B cell (primary cell): ENCODE measurements at places on chromosomes 16 and 17. TPM values are rescaled to one million over a fixed set of nuclear protein-coding genes. Genes with fewer than 3 reads are reported as not detected.

- H3K4me3 ChIP-seq = no peak overlapping the region
- H3K27me3 ChIP-seq = no peaks in the 10 kb centered on the region
- no peaks in the 10 kb centered on the region for H3K4me1 ChIP-seq
- no peaks in the 10 kb centered on the region for H3K36me3 ChIP-seq
- DNase-seq = no peak
- no peak overlapping the region for H3K27ac ChIP-seq
Measured at GRCh38 chr16:81657224-81657623, 121.9 kb upstream of the PLCG2 start.

DNA sequence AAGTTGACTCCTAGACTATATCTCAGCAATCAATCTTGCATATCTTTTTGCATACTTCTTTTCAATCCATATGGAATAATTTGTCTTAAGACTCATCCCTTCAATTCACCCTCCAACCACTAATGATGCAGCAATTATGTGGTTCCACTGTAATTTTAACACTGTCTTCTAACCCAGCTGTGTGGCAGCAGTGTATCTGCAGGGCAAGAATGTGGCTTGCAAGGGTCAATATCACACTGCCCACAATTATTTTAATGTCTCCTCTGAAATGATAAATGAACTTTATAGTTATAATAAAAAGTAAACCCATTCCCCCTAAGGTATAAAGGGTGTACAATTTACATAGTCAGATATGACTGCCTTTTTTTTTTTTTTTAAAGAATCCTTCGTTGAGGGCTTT lies 48.6 kb downstream of the FTO start:
- H3K36me3 ChIP-seq = no peaks in the 10 kb centered on the region
- H3K27me3 ChIP-seq = no peaks in the 10 kb centered on the region
- H3K4me1 ChIP-seq = peaks cover 3% of the 10 kb centered on the region
- no peak for DNase-seq
- no peak overlapping the region for H3K4me3 ChIP-seq

- H3K4me1 ChIP-seq = no peaks in the 10 kb centered on the region
- no peak overlapping the region for H3K27ac ChIP-seq
- no peak overlapping the region for H3K4me3 ChIP-seq
- no peak for DNase-seq
- H3K36me3 ChIP-seq = no peaks in the 10 kb centered on the region
- H3K27me3 ChIP-seq = no peaks in the 10 kb centered on the region
Measured at GRCh38 chr17:33210285-33210684, 82.8 kb downstream of the ASIC2 start.

DNA sequence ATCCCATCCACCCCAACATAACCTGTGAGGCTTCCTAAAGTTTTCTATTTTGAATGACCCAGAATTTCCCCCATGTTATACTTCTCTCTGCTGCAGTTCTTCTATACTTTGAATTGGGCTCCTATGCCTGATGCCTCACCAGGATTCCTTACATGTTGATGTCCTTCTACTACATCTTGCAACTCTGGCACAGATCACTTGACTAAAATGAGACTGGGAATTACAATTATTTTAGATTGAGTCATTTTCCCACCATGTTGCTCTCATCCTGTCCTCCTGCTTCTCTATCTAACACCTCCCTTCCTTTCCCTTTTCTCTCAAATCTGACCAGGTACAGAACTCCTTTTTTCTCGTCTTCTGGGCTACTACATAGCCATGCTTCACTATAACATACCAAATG lies 314.0 kb upstream of the KCNJ16 start:
- H3K36me3 ChIP-seq = no peaks in the 10 kb centered on the region
- DNase-seq = no peak
- no peak overlapping the region for H3K27ac ChIP-seq

GRCh38 chr16:85582229-85582991 lies 30.7 kb upstream of the GSE1 start:
- peaks cover 12% of the 10 kb centered on the region for H3K36me3 ChIP-seq
- no peak overlapping the region for H3K27ac ChIP-seq
- H3K4me1 ChIP-seq = peaks cover 3% of the 10 kb centered on the region
- no peaks in the 10 kb centered on the region for H3K27me3 ChIP-seq

- H3K4me3 ChIP-seq = no peak overlapping the region
- H3K36me3 ChIP-seq = no peaks in the 10 kb centered on the region
- DNase-seq = no peak
- H3K4me1 ChIP-seq = no peaks in the 10 kb centered on the region
- H3K27ac ChIP-seq = no peak overlapping the region
- H3K27me3 ChIP-seq = no peaks in the 10 kb centered on the region
Measured at GRCh38 chr16:50114357-50115129, 38.6 kb upstream of the TENT4B start.

DNA sequence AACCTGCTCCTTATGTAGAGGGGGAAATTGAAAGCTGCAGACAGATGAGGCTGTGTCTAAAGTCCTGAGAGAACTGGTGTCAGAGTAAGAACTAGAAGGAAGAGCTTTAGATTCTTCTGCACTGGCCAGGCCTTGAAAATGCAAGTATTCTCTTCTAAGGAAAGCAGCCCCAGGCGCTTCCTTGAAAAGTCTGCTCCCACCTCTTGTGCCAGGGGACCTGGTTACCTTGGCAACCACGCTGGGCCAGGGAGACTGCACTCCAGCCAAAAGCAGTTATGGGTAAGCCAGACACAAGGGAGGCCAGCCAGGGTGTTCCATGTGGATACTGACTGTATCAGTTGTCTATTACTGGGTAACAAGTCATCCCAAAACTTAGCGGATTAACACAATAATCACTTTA lies 228.6 kb upstream of the SDK2 start:
- H3K27ac ChIP-seq = no peak overlapping the region
- H3K27me3 ChIP-seq = no peaks in the 10 kb centered on the region

- H3K4me1 ChIP-seq = peaks cover 6% of the 10 kb centered on the region
- H3K36me3 ChIP-seq = no peaks in the 10 kb centered on the region
- H3K27me3 ChIP-seq = peaks cover 30% of the 10 kb centered on the region
- DNase-seq = no peak
- no peak overlapping the region for H3K27ac ChIP-seq
- H3K4me3 ChIP-seq = no peak overlapping the region
Measured at GRCh38 chr16:56591377-56592060, 2.2 kb downstream of the MT3 start.

GRCh38 chr17:82668631-82669099 lies 20.4 kb upstream of the WDR45B start:
- no peaks in the 10 kb centered on the region for H3K27me3 ChIP-seq
- H3K36me3 ChIP-seq = no peaks in the 10 kb centered on the region

- H3K27ac ChIP-seq = no peak overlapping the region
- no peaks in the 10 kb centered on the region for H3K4me1 ChIP-seq
- H3K36me3 ChIP-seq = no peaks in the 10 kb centered on the region
- peaks cover 5% of the 10 kb centered on the region for H3K27me3 ChIP-seq
- peak; percentile 37 for DNase-seq
Measured at GRCh38 chr17:58172369-58173071, 5.7 kb downstream of the OR4D2 start.

- no peak overlapping the region for H3K4me3 ChIP-seq
- no peak for DNase-seq
- no peaks in the 10 kb centered on the region for H3K4me1 ChIP-seq
- no peaks in the 10 kb centered on the region for H3K36me3 ChIP-seq
Measured at GRCh38 chr16:87048730-87049115, 268.5 kb downstream of the C16orf95 start.

The ALDH3A2 gene
- total RNA-seq = 31.5 and 35.1 TPM in 2 replicates

DNA sequence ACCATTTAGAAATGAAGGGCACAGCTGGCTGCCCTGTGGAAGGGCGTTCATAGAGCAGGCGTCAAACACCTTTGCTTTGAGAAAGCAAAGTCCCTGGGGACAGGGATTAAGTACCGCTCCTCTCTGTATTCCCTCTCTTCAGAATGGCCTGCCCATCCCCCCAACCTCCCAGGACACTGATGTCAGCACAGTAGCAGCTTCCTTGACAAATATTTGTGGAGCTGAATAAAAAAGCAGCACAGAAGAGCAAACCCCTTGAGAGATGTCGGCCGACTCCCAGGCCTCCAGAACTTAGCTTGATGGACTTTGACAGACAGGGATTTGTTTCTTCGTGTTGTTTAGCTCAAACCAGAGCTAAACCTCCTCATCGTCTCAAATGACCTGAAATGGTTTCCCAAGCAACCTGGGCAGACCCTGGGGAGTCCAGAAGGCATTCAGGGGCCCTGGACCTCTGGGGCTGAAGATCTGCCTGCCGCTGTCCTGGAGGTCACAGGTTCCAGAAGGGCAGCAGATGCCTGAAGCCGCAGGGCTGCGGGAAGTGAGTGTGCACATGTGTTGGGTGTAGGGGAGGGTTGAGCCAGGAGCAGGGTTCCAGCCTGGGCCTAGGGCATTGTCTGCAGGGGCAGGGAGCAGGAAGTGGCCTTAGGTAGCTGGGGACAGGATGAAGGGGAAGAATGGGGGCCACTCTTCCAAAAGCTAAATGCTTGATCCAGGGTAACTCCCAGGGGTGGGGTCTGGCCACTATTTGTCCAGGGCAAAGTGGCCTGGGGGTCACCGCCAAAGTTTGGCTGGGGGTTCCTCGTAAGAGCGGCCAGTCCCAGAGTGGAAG lies 42.3 kb upstream of the NKD1 start:
- H3K27ac ChIP-seq = no peak overlapping the region
- no peaks in the 10 kb centered on the region for H3K4me1 ChIP-seq
- H3K27me3 ChIP-seq = peaks cover 4% of the 10 kb centered on the region
- DNase-seq = no peak
- no peak overlapping the region for H3K4me3 ChIP-seq
- H3K36me3 ChIP-seq = no peaks in the 10 kb centered on the region

The ITGAX gene
- total RNA-seq = 48.0 and 51.7 TPM in 2 replicates

- H3K27me3 ChIP-seq = no peaks in the 10 kb centered on the region
- no peak for DNase-seq
- H3K36me3 ChIP-seq = no peaks in the 10 kb centered on the region
- no peak overlapping the region for H3K27ac ChIP-seq
Measured at GRCh38 chr17:828761-829160, 46.6 kb downstream of the MRM3 start.

DNA sequence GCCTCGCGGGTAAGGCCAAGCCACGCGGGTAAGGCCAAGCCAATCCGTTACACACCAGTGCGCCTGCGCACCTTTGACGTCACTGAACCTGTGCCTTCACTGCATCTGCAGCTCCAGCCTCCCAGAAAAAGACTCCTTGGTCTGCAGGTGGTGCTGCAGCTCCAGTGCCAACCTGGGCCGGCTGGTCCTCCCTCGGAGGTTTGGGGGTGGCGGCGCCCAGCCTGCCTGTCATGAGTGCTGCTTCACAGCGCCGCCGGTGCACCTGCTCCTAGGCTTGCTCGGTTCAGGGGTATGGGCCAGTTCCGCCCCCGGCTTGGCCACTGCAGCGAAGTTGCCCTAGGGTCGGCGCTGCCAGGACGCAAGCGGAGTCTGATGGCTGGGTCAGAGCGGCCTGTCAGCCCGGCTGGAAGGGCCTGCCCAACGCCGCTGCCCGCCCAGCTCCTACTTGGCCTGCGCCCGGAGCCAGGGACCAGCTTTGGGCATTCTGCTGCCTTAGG lies 146.6 kb downstream of the USP22 start:
- no peaks in the 10 kb centered on the region for H3K27me3 ChIP-seq
- no peak overlapping the region for H3K27ac ChIP-seq
- DNase-seq = peak; percentile 40

The AFMID gene
- 18.2 and 23.3 TPM in 2 replicates for total RNA-seq

DNA sequence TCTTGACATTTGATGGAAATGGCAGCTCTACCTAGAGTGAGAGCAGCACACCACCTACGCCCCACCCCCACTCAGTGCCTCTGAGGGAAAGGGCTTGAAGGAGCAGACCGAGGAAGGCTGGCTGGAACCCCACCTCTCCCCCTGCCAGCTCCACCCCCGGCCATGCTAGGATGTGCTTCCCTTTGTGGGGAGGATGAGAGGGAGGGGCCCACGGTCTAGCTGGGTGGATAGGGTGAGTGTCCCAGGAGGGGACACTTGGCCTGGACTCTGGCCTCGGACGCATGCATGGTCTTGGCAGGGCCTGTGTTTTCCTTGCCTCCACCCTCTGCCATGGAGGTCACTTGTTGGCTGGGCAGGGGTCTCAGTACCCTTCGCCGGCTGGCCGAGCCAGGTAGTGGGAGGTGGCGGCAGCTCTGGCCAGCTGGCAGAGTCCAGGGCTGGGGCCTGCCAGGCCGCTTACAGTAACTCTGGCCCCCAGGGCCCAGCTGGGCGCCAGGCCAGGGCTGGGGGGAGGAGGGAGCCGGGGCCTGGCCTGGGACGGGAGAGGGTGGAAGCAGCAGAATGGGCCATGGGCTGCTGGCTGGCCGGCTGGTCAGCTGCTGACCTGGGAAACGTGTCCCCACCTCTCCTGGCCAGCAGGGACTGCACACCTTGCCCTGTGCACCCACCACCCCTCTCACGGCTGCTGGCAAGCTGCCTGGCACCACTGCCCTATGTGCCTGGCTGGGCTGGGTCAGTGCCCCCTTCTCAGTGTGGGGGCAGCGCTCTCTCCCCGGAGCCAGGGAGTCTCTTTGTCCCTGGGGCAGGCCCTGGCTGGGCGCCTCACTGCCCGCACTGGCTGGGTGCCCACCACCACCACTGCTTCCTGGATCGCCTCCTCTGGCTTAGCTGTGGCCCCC lies 23.0 kb downstream of the RARA start:
- H3K36me3 ChIP-seq = peaks cover 32% of the 10 kb centered on the region
- no peak for DNase-seq
- no peak overlapping the region for H3K4me3 ChIP-seq
- peaks cover 67% of the 10 kb centered on the region for H3K4me1 ChIP-seq

GRCh38 chr17:45837603-45838002 lies 7.1 kb upstream of the SPPL2C start:
- DNase-seq = no peak
- no peak overlapping the region for H3K27ac ChIP-seq
- no peaks in the 10 kb centered on the region for H3K4me1 ChIP-seq
- H3K36me3 ChIP-seq = no peaks in the 10 kb centered on the region
- H3K27me3 ChIP-seq = no peaks in the 10 kb centered on the region
- H3K4me3 ChIP-seq = no peak overlapping the region

- DNase-seq = peak; percentile 92
- H3K4me1 ChIP-seq = peaks cover 27% of the 10 kb centered on the region
- peak within 1 kb of the TSS; percentile 76 for H3K4me3 ChIP-seq
Measured at GRCh38 chr17:29568331-29569244, at the start of gene TP53I13. TSS of gene TP53I13 (plus strand) at chr17:29568701. CDS start at chr17:29568759, 58 bp downstream.

GRCh38 chr16:66549284-66550131 lies at the start of gene TK2:
TSS of gene TK2 (minus strand) at chr16:66550122. CDS start at chr16:66550061, 61 bp downstream.
- H3K27me3 ChIP-seq = no peaks in the 10 kb centered on the region
- peaks cover 74% of the 10 kb centered on the region for H3K4me1 ChIP-seq
- peak; percentile 76 for DNase-seq
- peak within 1 kb of the TSS; percentile 71 for H3K4me3 ChIP-seq

The LYRM9 gene
- total RNA-seq = 12.1 and 14.0 TPM in 2 replicates
